ENCODE measurements at places on chromosomes 5 and 9.

DNA sequence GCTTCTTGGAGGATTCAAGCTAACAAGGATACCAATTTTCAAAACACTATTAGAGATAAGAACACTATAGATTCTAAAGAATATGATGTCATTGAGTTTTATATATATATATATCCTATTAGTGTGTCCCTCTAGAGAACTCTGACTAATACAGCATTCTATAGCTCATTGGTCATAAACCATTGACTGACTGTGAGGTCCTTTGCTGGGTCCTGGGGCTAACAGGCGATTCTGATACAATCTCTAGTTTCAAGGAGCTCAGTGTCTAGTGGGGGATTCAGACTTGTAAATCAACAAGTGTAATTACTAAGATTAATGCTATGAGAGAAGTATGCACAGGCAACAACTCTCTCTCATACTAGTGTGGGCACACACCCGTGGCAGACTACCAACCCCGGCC lies 234.5 kb downstream of the DENND1A start:
- DNase-seq, result peak; percentile 15

DNA sequence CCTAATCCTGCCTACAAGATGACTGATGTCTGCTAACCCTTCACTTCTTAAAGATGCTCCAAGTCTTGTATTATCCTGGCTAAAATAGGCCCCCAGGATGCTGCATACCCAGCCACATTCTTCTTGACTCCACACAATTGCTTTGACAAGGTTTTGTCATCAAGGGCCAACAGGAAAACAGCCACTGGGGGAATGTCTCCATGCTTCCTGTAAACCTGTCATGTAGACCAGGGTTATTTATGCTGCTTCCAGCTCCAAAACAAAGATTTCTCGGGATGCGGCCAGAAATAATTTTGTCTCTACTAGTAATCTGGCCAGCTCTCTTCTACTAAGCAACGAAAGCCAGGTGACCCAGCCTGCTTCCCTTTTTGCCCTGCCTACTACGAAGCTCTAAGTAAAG lies 53.8 kb downstream of the SHB start:
- no peak for DNase-seq

DNA sequence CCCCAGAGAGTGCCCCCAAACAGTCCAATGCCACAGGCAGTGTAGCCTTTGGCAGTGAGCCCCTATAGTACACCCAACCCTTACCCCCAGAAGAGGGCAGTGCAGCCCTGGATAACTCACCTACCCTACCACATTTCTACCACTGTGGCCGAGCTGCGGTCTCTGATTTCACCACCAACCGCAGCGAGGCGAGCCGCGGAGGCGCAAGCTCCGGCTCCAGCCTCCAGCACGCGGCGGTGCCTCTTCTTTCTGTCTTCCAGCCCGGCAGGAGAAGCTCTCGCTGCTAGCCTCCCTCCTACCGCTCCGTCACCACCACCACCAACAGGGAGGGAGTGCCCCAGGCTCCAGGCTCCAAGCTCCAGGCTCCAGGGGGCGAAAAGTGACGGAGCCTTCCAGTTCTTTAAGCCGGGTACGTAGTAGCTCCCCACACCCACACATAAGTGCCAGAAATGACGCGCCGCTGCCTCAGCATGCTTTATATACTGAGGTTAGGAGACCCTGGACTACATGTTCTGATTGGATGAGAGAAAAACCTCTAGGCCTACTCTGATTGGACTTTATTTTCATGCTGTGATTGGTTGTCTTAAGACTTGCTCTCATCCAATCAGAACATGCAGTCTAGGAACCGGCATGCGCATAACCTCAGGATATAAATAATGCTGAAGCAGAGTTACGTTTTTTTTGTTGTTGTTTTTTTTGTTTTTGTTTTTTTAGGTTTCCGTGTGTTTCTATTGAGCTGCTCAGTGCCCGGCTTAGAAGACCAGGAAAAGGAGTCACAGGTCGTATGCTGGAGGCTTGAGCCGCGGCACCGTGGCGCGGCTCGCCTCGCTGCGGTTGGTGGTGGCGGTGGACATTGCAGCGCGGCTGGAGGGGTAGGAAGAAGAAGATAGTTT lies at the start of gene PCAT7:
TSS of gene PCAT7 (plus strand) at position 645 of the 893 bp plus-strand sequence.
- DNase-seq, result no peak

DNA sequence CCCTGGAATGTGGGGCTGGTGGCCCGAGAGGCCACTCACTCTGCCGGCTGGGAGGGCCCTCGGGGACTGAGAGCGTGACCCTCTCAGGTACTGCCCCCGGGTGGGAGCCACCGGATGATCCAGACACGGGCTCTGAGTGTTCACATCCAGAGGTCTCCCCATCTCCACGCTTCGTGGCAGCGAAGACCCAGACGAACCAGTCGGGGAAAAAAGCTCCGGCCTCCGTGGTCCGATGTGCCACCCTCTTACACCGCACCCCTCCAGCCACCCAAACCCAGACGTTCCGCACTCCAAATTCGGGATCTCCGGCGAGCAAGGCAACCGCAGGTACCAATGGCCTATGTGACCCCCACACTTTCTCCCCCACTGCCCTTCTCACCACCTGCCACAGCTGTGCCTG lies 49.5 kb downstream of the AMBP start:
- no peak for DNase-seq

GRCh38 chr5:179780362-179780761 lies 13.4 kb upstream of the LTC4S start:
- DNase-seq, result no peak

DNA sequence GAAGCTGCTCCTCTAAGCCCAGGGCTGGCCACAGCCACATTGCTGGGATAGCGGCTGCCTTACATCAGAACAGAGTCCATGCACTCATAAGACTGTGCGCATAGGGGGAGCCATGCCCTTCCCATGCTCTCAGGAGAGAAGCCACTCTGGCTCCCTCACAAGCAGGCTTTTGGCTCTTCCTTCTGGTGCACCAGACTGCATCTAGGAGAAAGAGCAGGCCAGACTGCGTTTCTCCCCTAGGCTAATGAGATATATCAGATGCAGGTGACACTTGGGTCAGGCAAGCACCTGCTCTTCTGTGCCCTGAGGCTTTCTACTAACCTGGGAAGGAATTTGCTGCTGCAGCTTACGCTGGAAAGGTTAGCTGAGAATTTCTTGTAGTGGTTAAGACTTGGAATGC lies 43.2 kb upstream of the BRINP1 start:
- DNase-seq, result no peak

DNA sequence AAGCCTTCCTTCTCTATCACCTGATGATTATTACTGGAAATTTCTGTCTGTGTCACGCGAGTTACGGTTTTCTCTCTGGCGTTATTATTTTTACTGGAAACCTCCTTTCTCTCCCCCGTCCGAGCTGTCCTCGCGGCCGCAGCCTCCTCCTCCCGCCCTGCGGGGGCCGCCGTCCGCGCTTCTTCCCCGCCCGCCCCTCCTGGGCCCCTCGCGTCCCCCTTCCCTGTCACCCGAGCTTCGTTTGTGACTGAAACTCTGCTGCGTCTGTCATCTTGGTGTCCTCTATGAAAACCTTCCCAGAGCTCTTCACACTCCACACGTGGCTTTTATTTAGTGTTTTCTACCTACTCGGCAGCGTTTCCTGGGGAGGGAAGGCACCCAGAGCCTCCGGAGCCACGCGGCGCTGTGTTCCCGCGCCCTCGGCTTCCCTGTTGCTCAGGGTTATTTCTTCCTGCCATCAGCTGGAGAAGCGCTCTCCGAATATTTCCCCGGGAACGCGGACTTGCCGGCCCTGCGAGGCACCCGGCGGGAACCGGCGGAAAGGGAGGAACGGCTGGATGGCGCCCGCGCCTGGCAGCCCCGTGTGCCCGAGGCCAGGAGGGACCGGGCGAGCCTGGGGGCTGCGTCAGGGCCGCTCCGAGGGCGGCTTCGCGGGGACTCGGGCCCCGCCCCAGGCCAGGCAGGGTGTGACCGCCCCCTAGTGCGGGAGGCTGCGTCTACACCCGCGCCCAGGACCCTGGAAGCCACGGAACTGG lies 33.9 kb downstream of the TRIP13 start:
- no peak for DNase-seq

DNA sequence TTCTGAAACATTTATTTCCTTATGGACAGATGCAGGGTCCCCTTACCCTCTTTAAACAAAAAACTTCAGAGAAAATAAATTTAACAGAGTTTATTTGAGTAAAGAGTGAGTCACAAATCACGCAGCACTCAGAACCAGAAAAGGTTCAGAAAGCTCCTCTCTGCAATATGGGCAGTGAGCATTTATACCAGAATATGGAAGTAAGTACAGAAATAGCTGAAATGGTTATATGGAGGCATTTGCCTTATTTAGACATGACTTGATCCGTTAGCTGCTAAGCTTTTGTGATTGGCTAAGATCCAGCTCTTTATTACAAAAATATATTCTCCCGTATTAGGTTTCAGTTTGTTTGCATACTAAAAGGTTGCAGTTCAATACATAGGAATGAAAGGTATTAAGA lies 1554.1 kb downstream of the EFNA5 start:
- DNase-seq, result no peak

GRCh38 chr5:22850981-22851380 lies 2.2 kb downstream of the CDH12 start:
- DNase-seq, result no peak

- no peak for DNase-seq
These were observed 19.6 kb downstream of the SH2D3C start for GRCh38 chr9:127758843-127759242.

DNA sequence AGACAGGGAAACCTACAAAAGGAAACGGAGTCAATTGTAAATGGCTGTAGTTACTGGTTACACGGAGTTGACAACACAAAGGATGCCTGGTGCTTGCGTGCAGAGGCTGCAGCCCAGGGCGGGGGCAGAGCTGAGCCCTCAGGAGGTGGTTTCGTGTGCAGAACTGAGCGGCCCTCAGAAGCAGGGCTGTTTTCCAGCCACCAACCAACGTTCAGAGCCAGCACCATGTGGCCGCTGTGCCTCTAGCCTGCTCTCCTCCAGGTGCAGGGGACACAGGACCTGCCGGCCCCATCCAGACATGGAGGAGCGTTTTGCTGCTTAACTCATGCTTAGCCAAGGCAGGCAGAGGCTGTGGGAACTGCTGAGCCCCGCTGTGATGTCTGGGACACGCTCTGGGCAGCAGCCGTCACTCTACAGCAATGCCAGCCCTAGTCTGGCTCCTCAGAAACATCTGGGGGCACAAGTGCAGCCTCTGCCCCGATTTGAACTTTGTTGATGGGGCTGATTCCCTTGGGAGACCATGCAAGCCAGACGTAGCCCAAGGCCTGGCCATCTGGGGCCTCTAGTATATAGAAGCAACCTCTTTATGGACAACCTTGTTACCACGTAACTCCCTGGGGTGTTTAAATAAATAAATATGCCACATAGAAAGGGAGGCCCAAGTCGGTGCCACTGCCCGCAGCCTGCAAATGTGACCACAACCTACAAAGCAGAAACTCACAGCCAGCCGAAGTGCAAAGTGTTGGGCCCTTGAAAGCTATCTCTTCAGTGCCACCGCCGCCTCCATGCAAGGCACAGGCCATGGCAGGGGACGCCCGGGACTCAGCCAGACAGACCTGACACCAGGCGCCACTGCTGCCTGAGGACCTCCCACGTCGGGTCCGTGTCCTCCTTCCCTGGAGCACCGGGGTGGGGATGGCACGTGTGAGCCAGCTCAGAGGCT lies 42.1 kb downstream of the NKD2 start:
- DNase-seq, result no peak

Data from fibroblast of mammary gland (primary cell).